ENCODE measurements at places on chromosomes 12 and 14. TPM values are rescaled to one million over a fixed set of nuclear protein-coding genes. Genes with fewer than 3 reads are reported as not detected.

Gene BIN2
- 2.9 TPM for polyA plus RNA-seq

Gene SLC6A12
- polyA plus RNA-seq: 16.4 TPM

Gene CCDC197
- not detected for polyA plus RNA-seq

Gene TOMM20L
- 1.4 TPM for polyA plus RNA-seq

Gene MYRFL
- 1.8 TPM for polyA plus RNA-seq

Gene APOF
- polyA plus RNA-seq: 0.06 TPM

Gene KLRC1
- polyA plus RNA-seq: 1.4 TPM

Gene A2M
- polyA plus RNA-seq: 246 TPM

Gene ASCL1
- 0.16 TPM for polyA plus RNA-seq

Gene OTUB2
- 4.9 TPM for polyA plus RNA-seq

Gene KRT71
- polyA plus RNA-seq: not detected

Gene SMCO3
- 3.3 TPM for polyA plus RNA-seq

Gene KIF26A
- 10.1 TPM for polyA plus RNA-seq

Gene ACSM4
- polyA plus RNA-seq: not detected

Gene SYT10
- polyA plus RNA-seq: 1.1 TPM

Gene IL22
- not detected for polyA plus RNA-seq

Gene LAG3
- 1.6 TPM for polyA plus RNA-seq

Gene PZP
- polyA plus RNA-seq: 0.40 TPM

Gene FAM90A1
- 1.7 TPM for polyA plus RNA-seq

Gene SERPINA12
- 0.44 TPM for polyA plus RNA-seq

Gene MYF6
- polyA plus RNA-seq: 0.14 TPM

Gene KIAA0586
- 23.0 TPM for polyA plus RNA-seq

Gene DNAJC22
- 15.6 TPM for polyA plus RNA-seq

Gene SLC25A47
- polyA plus RNA-seq: not detected

Gene NRXN3
- 7.1 TPM for polyA plus RNA-seq

Gene CMA1
- 0.34 TPM for polyA plus RNA-seq

Gene SLC6A13
- 46.3 TPM for polyA plus RNA-seq

Gene TMTC2
- 35.9 TPM for polyA plus RNA-seq

Gene CYP27B1
- polyA plus RNA-seq: 1.1 TPM

Gene CHST11
- polyA plus RNA-seq: 8.1 TPM

Data from right renal pelvis (tissue), 4 donors.